ENCODE measurements at places on chromosomes 4 and X.

- DNase-seq, result no peak
Measured at GRCh38 chr4:89100853-89101252, 10.5 kb upstream of the TIGD2 start.

- DNase-seq, result no peak
Measured at GRCh38 chr4:73836373-73837279, at the start of gene CXCL6. Gene CXCL6, plus strand, starts transcription at chr4:73836678. Its CDS starts 73 bp downstream, at chr4:73836751.

GRCh38 chrX:8090906-8091305, 80.2 kb downstream of the VCX2 start:
- no peak for DNase-seq

DNA sequence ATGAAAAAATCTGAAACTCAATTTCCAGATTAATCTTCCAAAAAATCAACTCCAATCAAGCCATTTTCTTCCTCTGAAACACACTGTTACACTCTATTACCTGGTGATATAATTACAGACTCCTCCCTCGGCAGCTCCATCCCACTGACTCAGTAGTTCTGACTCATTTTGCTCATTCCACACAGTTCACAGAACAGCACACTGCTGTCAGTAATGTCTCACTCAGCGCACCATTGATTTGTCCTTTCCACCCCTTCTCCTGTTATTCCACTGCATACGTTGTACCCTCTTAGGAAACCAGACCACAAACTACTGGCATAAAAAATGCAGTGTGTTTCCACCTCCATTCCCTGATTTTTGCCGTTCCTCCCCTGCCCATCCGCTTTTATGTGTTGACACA, 212.7 kb downstream of the SLIT2 start:
- no peak for DNase-seq
